ENCODE measurements at places on chromosomes 16 and 17.

- DNase-seq, result no peak
Observed at GRCh38 chr16:17266608-17267313, 204.0 kb downstream of the XYLT1 start.

- no peak for DNase-seq
Observed at GRCh38 chr16:50360779-50361178, 8.0 kb downstream of the BRD7 start.

DNA sequence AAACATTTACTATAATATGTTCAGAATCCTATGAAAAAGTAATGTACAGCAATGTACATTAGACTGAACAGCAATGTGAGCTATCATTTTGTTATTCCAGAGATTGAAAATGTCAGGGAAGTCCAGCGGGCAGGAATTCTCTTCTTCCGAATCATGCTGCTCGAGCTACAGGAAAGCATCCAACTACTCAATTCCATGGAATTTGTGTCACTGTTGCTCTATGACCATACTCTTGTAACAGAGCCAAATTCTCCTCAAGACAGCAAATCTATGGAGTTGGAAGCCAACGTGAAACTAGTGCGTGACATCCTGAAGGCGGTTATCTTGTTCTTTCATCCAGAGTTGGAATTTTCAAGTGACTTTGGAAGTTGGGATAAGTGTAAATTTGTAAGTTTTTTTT lies 24.8 kb upstream of the NSRP1 start:
- DNase-seq, result peak; percentile 75

GRCh38 chr17:19672009-19672750 lies 23.6 kb downstream of the ALDH3A2 start:
- DNase-seq, result no peak

DNA sequence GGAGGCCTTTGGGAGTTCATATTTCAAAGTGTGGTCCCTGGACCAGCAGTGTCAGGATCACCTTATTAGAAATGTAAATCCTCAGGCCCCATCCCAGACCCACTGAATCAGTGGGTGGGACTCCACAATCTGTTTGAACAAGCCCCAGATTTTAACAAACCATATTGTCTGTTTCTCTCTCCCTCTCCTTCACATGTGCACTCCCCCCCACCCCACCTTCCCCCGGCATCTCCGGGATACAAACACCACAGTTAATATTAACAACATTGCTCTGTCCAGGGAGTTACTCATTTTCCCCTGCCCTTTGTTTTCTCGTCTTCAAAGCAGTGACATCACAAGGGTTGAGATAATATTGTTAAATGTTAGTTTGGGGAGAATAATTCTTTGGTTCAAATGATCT lies 127.3 kb downstream of the KATNIP start:
- DNase-seq, result no peak

DNA sequence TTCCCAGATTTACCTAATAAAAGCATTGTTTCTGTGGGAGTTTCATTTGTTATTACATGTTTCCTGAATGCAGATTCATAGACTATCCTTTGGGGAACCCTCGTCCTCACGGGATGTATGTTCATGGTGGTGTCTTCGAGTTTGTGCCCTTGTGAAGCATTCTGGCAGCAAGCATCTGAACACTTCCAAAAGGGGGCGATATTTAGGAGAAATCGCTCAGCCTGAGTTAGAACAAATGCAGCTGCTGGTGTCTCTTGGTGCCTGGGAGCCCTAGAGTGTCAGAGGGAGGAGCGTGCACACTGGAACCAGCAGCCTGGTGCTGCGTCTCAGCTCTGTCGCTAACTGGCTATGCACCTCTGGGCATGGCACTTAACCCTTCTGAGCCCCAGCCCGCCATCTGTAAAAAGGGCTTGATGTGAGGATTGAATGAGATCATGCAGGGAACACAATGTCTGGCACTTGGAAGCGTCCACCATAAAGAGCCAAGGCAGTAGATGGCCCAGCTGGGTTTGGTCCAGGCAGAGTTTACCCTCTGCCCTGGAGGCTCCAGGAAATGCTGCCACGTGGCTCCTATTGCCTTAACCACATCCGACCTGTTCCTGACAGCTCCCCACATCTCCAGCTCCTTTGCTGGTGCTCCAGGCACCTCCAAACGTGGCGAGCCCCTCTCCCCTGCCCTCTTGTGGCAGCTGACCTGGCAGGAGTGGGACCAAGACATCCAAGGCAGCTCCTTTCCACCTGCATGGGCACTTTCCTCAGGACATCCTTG lies 25.0 kb upstream of the C16orf78 start:
- DNase-seq, result no peak

DNA sequence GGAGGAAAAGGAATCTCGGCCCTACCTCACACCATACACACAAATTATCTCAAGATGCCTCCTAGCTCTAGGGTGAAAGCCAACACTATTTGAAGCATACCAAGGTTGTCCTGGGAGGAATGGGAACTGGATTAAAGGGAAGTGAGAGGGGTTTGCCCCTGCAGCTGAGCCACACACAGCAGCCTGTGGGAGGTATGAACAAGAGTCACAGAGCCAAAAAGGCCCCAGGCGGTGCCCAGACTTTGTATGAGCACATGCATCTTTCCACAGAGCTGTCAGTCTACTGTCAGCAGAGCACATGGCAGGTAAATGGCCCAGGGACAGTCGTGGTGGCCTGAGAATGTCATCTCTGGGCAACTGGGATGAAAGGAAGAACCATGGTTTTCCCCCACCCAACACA lies 31.0 kb upstream of the RCVRN start:
- DNase-seq, result no peak

All from AG04449 (cell line).